ENCODE measurements at places on chromosomes 2 and 18. TPM values are rescaled to one million over a fixed set of nuclear protein-coding genes. Genes with fewer than 3 reads are reported as not detected.

Gene GRHL1
- total RNA-seq, result 1.7 TPM

Gene POTEF
- total RNA-seq, result not detected

Gene DCDC2C
- total RNA-seq, result 0.24 TPM

Gene PDCD1
- not detected for total RNA-seq

Gene OXER1
- total RNA-seq, result not detected
